ENCODE measurements at places on chromosomes 7 and 10.
A peak's percentile ranks its signal among the peaks of the same experiment; 100 is the strongest.

DNA sequence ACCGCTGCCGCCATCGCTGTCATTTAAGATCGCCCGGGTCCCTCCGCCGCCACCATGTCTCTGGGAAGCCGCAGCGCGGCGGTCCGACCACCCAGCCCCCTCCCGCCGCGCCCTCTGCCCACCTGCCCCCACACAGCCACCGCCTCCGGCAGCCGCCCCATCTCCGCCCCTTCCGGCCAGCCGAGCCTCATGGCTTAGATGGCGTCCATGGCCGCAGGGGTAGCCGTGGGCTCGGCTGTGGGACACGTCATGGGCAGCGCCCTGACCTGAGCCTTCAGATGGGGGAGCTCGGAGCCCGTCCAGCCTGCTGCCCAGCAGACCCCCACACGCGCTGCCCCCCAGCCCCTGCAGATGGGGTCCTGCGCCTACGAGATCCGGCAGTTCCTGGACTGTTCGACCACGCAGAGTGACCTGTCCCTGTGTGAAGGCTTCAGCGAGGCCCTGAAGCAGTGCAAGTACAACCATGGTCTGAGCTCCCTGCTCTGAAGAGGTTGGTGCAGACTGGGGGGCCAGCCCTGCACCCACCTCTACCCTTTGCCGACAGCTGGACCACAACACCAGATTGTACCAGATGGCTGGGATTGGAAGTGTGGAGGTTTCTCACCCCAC is 38.0 kb upstream of the TARP start:
- DNase-seq = no peak

DNA sequence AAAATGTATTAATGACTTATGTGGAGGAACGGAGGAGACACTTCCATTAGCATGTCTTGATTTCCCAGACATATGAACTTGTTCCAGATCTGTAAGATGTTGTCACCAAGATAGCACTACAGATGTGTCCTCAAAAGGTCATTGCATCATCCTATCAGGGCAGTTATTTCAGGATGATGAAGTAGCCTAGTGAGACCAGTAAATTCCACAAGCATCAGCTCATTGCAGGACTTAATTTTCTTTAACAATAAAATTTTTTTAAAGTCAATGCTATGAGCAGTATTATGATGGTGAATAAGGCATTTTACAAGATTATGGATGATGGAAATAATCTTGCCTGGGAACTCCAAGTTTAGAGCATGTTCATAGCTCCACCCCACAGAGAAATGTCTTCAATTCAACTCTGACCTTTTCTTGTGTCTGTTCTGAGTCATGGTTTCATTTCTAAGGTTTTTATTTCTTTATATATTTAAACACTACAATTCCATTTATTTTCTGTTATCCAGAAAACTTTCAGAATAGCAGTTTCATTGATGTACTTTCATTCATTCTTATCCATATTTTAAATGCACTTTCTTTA is 1203.3 kb upstream of the CELF2 start:
- DNase-seq = no peak

DNA sequence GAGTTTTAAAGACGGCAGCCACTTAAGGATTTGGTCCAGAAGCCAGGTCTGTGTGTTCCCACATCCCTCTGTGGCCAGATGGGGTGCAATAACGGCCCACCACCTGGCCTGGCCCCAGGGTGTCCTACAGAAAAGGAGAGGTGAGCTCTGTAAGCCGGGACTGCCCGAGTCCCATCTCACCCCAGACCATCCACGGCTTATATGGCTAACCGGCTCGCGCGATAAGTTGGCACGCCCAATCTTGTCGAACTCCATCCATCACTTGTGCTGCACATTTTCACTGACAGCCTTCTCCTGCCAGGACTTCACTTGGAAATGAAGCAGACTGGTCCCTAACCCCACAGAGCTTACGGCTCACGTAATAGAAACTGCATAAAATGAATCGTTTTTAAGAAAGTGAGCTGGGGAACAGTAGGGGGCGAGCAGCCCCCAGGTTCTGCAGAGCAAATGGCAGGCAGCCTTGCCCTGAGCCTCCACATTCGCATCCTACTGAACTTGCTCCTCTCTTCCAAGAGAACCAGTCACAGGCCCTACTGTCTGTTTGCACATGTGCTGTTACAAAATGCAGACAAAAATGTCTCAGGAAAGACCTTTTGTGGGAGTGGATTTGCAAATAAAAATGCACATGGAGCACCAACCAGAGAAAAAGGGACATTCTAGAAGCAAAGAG is 98.2 kb downstream of the TNS3 start:
- no peak for DNase-seq

- no peak for DNase-seq
These were observed 32.3 kb downstream of the SDHAF3 start for GRCh38 chr7:97149843-97150242.

GRCh38 chr10:3755440-3756359 is 29.3 kb downstream of the KLF6 start:
- no peak for DNase-seq

DNA sequence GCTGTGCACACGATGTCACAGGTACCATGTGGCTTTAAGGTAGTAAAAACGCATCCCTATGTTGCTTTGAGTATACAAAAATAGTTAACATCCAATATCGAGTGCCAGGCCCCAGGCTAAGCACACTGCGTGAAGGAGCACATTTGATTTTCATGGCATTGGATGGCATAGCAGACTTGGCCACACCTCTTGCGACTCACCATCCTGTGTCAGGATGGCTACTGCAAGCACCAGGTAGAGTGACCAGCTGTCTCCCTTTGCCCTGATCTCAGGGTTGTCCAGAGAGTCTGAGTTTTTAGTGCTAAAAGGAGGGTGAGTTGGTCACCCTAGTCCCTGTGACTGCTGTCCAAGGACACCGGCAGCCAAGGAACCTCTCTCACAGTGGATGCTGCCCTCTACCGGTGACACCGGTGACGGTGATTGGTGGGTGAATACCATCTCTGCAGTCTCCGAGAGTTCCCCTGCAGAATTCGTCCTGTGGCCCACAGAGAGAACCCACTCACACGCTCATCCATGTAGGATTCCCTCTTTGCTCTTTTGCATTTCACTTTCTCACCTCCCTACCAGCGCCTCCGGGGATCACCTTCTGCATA is 76.1 kb downstream of the BICC1 start:
- DNase-seq = no peak

GRCh38 chr10:92678206-92678605 is 11.5 kb upstream of the HHEX start:
- DNase-seq = no peak

- DNase-seq = peak; percentile 37
These were observed 57.5 kb downstream of the UNCX start for GRCh38 chr7:1290026-1290678.

- no peak for DNase-seq
These were observed 82.9 kb downstream of the HYCC1 start for GRCh38 chr7:22931011-22931410.

DNA sequence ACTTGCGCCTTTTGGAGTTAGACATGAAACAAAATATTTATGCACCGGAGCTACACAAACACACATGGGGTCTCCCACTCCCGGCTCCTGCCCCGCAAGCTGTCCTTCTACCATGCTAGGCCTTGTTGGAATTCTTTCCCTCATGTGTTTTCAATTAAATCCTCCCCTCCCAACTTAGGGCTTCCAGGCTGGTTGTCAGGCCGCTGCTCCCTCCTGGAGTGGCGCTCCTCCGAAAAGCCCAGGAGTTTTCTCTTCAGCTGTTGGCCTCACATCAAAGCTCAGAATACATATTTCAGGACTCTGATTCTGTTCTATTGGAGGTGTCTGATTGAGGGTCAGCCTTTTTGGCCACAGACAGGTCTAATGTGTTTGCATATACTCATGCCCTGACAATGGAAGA is 113.3 kb downstream of the FANK1 start:
- DNase-seq = no peak

DNA sequence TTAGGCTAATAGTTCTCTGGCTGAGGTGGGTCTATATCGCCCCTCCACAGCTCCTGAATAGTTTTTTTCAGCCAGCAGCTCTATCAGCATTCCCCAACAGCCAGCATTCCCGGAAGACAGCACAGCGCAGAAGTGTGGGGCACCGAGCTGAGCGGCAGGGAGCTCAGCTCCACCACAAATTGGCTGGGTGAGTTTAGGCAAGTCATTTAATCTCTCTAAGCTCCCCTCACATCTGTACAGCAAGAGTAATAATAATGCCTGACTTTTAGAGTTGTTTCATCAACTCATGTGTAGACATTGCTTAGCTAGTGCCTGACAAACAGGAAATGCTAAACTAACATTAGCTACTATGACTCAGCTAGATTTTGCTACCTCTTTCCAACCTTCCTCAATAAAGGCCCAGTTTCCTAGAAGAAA is 247.9 kb upstream of the PTN start:
- no peak for DNase-seq

GRCh38 chr10:85786401-85786899 is 580.1 kb downstream of the GRID1 start:
- DNase-seq = no peak

- peak; percentile 44 for DNase-seq
These were observed 425 bp downstream of the TLL2 start for GRCh38 chr10:96513305-96513697.

- DNase-seq = no peak
These were observed 113.2 kb downstream of the WDR37 start for GRCh38 chr10:1169186-1169885.

GRCh38 chr7:116828281-116828680 is 34.1 kb upstream of the CAPZA2 start:
- no peak for DNase-seq

- DNase-seq = no peak
These were observed 16.6 kb upstream of the FGFR2 start for GRCh38 chr10:121614613-121615434.

DNA sequence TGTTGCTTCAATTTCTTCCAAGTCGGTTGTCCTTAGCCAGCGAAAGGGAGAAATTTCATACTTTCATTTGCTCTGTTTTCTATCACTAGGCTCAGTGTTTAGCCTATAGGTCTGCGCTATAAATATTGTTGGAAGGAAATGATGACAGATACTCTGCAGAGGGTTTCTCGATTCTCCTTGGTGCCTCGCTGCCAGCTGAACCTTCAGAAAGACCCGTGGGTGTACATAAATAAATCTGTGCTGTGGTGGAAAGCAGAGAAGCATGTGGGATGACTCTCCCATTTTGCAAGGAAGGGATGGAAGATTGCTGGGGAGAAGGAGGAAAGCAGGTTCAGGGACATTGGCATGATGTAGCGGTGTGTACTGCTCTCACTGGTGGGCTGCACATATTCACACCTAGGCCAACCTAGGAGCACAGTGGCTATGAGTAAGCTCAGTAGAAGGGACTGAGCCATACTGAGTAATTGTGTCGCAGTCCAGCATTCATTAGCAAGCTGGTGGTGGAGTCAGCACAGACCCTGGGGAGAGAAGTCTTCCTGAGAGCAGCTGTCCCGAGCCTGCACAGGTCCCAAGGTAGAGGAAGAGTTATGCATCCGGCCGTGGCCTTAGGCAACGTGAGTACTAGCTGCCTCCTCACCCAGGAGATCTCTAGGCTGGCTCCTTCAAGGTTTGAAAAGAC is 50.5 kb downstream of the PNLIPRP3 start:
- DNase-seq = no peak

- DNase-seq = no peak
These were observed 23.6 kb downstream of the SORBS1 start for GRCh38 chr10:95537542-95537927.

GRCh38 chr7:88638583-88638982 is 120.9 kb upstream of the ZNF804B start:
- DNase-seq = no peak

GRCh38 chr7:156693627-156694026 is 53.1 kb downstream of the RNF32 start:
- no peak for DNase-seq

DNA sequence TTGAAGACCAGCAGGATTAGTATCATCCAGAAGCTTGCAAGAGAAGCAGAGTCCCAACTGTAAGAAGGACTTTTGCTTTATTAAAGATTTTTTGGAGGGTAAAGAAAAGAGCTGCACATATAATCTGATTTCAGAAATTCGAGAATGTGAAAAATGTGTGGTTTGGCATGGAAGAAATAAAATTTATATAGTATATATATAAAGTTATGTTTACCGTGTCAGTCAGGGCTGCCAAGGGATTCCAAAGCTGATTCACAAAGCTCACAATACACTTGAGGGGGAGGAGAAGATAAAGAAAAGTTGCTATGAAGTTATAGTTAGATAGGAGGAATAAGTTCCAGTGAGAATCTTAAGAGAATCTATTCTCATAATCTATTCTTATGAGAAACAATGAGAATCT is 231.8 kb upstream of the CACNA2D1 start:
- DNase-seq = no peak

- no peak for DNase-seq
These were observed 4.6 kb downstream of the PALD1 start for GRCh38 chr10:70482982-70483760.

GRCh38 chr7:70884809-70885208 is 247.1 kb upstream of the GALNT17 start:
- DNase-seq = no peak

GRCh38 chr7:9264395-9264794 is 831.0 kb downstream of the NXPH1 start:
- DNase-seq = no peak

GRCh38 chr10:7589748-7590147 is 77.0 kb downstream of the ITIH5 start:
- no peak for DNase-seq

GRCh38 chr7:38669965-38670520 is 38.9 kb upstream of the AMPH start:
- DNase-seq = no peak

DNA sequence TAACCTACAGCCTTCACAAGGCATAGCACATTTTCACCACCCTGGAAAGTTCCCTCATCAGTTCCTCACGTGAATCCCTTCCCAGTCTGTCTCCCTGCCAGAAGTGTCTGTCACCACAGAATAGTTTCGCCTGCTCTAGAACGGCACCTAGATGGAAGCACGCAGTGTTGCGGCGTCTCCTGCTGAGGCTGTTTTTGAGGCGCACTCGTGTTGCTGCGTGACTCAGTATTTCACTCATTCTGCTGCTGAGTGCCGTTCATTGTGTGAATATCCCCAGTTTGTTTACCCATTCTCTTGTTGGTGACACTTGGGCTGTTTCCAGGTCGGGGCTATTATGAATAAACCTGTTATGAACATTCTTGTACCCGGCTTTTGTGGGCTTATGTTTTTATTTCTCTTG is 12.8 kb downstream of the NOS3 start:
- DNase-seq = no peak

GRCh38 chr7:47878662-47879061 is 69.6 kb downstream of the PKD1L1 start:
- no peak for DNase-seq
